Stimulated activated CD4-positive, alpha-beta T cell treated with anti-CD3 and anti-CD28 coated beads, Interleukin-4, amount 100 ng/mL, for 1 hour (primary cell): ENCODE measurements at places on chromosomes 1 and 21.

DNA sequence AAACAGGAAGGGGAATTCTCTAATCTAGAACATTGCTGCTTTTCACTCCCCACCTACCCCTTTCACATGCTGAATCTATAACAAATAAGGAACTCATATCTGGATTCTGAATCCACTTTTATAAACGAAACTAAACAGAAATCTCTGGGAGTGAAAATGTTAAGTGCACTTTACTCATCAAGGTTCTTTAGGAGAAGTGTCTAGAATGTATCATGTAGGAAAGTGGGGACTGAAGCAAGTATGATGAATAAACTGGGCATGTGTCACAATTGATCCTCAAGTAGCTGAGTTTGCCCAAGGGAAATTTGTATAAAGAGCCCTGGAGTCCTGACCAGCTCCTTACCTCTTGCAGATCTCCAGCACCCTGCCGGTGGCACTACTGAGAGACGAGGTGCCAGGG, 19.8 kb downstream of the AVPR1B start:
- DNase-seq = no peak

- no peak for DNase-seq
These were observed 239.0 kb downstream of the SDCCAG8 start for GRCh38 chr1:243494741-243495431.

GRCh38 chr1:244154872-244155531, 103.9 kb downstream of the ZBTB18 start:
- no peak for DNase-seq

DNA sequence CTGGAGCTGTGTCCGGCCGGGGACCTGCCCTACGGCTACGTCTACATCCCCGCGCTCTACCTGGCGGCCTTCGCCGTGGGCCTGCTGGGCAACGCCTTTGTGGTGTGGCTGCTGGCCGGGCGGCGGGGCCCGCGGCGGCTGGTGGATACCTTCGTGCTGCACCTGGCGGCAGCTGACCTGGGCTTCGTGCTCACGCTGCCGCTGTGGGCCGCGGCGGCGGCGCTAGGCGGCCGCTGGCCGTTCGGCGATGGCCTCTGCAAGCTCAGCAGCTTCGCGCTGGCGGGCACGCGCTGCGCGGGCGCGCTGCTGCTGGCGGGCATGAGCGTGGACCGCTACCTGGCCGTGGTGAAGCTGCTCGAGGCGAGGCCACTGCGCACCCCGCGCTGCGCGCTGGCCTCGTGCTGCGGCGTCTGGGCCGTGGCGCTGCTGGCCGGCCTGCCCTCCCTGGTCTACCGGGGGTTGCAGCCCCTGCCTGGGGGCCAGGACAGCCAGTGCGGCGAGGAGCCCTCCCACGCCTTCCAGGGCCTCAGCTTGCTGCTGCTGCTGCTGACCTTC, 412 bp downstream of the GPR25 start:
- DNase-seq = no peak

DNA sequence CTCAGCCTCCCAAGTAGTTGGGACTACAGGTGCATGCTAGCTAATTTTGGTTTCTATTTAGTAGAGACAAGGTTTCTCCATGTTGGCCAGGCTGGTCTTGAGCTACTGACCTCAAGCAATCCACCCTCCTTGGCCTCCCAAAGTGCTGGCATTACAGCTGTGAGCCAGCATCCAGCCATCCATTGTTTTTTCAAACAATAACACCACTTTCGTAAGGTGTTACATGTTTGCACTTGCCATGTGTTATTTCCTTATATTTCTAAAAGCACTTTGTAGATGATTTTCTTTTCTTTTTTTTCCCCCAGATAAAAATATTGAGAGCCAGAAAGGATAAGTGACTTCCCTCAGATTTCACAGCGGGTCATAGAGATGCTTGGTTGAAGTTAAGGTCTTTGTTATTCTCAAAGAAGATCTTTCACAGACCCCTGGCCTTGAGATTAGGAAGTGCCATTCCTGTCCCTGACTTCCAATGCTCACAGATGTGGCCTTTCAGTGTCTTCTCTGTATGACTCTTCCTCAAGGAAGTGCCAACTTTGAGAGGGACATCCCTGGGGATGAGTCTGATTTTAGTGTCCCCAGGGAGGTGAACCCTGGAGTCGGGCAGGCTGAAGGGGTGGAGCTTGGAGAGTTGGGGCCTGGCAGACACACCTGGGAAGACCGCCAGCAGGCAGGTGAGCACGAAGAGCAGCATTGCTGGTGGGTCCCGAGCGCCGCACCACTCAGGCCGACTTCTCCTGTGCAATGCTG, 6.3 kb downstream of the PIGR start:
- no peak for DNase-seq

- DNase-seq = no peak
These were observed 1.4 kb upstream of the NUP133 start for GRCh38 chr1:229509576-229509975.

- no peak for DNase-seq
These were observed 33.9 kb upstream of the FAM78B start for GRCh38 chr1:166200743-166201142.

DNA sequence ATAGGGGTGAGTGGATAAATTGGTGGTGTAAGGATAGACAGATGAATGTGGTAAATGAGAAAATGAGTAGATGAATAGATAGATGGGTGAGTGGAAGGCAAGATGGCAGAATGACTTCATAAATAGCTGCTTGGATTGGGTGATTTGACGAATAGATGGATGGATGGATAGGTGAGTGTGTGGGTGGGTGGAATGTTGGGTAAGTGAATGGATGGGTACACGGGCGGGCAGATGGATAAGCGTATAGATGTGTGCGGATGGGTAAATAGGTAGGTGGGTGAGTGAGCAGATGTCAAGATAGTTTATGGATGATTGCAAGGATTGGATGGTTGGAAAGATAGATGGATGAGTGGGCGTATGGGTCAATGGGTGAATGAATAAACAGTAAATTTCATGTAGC, 59.3 kb downstream of the EPHB2 start:
- no peak for DNase-seq

DNA sequence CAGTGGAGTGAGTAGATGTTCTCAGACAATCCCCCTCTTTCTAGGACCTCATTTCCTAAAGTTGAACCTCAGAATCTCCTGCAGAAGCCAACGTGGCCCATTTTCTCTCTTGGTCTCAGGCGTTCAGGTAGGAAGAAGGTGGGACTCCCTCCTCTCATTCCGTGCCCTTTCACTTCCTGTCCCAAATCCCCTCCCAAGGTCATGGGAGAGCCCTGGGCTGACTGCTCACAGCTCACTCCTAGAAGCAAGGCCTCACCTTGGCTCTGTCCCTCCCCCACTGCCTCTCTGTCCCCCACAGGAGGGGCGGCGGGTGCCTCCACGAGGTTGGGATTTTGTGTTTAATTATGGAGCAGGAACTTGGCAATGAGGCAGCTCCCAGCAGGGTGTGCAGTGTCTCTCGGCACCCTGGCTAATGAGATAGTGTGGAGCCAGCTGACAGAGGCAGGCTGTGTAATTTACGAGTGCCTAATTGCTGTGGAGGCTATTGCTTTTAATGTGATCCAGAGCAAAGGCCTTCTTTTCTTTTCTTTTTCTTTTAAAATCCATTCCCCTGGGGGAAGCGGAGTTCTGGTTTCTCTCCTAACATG, 9.1 kb upstream of the CDK18 start:
- no peak for DNase-seq

DNA sequence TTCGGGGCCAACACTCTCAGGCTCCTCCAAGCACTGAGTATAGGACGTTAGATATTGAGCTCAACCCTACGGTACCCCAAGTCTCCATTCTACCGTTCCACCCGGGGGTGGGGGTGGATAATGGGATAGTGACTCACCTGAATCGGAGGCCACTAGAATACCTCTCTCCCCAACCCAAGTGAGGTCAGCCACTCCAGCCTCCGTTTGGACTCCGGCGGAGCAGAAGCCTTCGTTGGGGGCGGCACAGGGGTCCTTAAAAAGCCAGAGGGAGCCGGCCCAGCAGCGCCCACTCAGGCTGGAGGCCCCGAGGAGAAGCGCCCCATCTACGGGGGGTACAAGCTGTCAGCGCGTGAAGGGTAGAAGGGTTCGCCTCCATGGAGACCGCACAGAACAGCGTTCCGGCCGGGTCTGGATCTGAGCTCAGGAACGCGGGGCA, 556 bp downstream of the WDR77 start:
- DNase-seq = no peak

DNA sequence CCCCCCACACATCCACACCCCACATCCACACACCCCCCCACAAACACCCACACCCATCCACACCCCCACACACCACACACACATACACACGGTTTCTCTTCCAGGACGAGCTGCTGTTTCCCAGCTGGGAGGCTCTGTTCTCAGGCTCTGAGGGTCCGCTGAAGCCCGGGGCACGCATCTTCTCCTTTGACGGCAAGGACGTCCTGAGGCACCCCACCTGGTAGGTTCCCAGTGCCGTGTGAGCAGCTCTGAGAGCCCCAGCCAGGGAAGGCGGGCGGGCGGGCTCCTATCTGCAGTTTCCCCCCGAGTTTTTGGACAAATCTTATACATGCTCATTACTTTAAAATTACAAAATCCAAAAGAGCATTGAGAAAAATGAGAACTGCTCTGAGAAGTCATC, 31.2 kb downstream of the SLC19A1 start:
- no peak for DNase-seq

DNA sequence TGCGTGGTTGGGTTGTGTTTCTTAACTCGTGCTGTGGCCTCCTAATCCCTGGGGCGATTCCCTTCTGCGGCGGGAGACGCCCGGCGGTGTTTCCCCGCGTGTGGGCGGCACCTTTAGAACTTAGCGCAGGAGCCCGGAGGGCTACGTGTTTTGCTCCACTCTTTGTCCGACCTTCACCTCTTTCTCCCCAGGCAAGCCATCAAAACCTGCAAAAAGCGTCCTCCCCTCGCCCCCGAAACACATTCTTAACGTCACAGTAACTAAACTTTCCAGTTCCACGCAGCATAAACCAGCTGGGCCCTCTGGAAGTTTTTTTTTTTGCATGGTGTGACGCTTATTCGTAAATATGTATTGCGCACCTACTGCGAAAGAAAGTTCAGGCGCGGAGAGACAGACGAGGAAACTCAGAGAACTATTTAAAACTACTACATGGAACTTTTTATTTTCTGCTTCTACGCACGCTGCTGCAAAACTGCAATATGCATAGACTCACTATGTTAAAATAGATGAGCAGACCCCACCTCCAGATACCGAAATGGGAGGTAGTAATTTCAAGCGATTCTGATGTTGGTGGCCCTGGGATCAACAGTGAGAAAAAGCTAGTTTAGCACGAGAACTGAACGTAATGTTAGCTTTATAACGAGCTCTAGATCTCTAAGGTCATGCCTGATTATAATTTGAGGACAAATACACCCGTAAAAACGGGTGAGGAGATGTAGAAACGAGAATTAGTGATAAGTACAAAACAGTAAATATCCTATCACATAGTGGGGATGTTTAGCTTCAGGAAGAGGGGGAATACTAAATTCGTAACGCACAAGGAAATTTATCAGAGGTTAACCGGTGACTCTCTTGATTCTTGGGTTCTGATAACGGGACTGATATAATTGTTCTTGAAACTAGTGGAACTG, 920 bp downstream of the MTR start:
- peak; percentile 77 for DNase-seq

DNA sequence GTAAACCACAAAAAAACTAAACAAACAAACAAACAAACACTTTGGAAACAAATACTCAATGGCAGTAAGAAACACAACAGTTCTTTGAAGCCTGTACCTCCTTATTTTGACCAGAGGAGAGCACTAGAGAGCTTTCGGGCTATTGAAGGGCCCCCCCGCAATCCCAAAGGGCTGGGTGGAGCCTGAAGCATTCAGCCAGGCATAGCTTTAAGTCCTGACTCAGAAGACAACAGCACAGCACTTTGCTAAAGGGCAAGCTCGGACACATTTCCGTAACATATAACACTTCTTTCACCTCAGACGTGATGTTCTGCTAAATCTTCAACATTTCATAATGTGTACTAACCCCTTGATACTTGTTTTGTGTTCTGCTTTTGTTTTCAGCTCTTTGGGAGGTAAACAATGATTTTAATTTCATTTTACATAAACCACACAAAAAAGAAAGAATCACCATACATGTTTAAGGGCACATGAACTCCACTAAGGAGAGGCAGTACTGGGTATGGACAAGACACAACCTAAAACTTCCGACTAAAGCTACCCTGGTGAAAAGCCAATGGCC, 9.7 kb upstream of the SHCBP1L start:
- DNase-seq = peak; percentile 10

DNA sequence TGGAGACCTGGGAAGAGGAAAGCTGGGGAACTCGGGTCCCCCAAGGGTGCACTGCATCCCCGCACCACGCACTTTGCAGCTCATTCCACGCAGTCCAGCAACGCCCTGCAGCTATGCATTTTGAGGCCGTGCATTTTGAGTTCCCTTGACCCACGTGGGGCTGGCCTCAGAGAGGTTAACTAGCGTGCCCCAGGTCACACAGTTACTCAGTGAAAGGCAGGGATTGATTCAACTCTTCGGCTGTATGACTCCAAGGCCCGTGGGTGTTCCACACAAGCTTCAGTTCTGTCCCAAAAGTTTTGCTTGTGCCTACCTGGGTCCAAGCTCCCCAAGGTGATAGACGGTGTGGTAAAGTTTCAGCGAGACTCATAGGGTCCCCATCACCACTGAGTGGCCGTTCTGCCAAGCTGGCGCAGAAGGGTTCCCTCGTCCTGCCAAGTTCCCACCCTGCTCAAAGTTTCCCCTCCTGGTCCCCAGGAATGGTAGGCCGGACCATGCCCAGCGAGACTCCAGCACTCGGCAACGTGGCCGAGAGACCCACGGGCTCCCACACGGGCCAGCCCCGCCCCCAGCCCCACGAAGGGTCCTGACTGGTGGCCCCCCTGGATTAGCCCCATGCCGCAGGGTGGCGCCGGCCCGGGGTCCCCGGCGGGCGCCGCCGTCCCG, 611 bp downstream of the HSPG2 start:
- DNase-seq = no peak

DNA sequence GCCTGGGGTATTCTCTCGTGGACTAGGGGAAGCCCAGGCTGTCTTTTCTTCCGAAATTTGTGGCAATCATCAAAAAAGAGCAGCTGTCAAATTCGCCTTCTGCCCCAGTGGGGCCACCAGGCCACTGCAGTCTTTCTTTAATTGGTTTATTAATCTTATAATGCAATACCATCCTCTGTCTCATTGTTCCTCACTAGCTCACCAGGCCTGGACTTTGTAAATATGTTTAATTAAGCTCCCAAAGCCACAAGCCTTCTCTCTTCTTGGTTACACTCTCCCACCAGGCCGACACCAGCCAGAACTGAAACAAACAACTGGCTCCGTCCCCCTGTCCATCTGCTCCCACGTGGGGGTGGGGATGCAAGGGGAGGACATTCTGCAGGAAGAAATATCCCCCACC, 22.0 kb upstream of the CAMK1G start:
- no peak for DNase-seq
